NCI-H446 treated with DMSO at 0.1 percent for 48 hours (cell line): ENCODE measurements at places on chromosomes 1 and 21.

GRCh38 chr1:151990856-151991198, 2.8 kb downstream of the S100A10 start:
- DNase-seq = peak; percentile 48

DNA sequence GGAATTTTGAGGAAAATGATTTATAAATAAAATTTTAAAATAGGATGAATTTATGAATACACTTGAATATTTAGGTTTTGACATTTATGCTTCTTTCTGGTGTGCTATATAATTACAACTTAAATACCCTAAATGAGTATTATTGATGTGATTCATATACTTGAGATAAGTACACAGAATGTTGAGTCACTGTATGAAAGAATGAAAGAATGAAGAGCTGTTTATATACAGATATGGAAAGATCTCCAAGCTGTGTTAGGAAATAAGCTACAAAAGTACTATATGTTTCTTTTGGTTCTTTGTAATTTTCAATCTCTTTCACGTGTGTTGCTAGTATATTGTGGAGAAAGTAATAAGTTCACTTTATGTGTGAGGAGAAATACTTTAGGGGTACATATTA, 147.2 kb downstream of the RASAL2 start:
- no peak for DNase-seq

DNA sequence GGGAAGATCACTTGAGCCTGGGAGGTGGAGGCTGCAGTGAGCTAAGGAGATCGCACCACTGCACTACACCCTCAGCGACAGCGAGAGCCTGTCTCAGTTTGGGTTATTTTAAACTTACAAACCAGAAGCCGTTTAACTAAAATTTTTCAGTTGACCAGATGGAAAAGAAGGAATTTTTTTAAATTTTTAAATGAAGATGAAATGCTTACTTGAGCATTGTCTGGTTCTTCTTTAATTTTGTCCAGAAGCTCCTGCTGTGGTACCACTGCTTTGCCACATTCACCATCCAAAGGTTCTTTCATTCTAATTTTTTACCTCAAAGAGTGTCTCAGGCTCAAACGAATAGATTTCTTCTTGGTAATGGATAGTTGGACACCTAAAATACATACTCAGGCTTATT, 1.4 kb downstream of the ZMYM6 start:
- no peak for DNase-seq

GRCh38 chr1:205669341-205670149, 10.8 kb downstream of the SLC45A3 start:
- DNase-seq = no peak

GRCh38 chr1:214638459-214638807, 35.4 kb downstream of the CENPF start:
- DNase-seq = no peak

- no peak for DNase-seq
These were observed 682.9 kb upstream of the ADAMTS5 start for GRCh38 chr21:27649762-27650161.

- no peak for DNase-seq
These were observed 8.8 kb downstream of the CD1E start for GRCh38 chr1:158362482-158362881.

DNA sequence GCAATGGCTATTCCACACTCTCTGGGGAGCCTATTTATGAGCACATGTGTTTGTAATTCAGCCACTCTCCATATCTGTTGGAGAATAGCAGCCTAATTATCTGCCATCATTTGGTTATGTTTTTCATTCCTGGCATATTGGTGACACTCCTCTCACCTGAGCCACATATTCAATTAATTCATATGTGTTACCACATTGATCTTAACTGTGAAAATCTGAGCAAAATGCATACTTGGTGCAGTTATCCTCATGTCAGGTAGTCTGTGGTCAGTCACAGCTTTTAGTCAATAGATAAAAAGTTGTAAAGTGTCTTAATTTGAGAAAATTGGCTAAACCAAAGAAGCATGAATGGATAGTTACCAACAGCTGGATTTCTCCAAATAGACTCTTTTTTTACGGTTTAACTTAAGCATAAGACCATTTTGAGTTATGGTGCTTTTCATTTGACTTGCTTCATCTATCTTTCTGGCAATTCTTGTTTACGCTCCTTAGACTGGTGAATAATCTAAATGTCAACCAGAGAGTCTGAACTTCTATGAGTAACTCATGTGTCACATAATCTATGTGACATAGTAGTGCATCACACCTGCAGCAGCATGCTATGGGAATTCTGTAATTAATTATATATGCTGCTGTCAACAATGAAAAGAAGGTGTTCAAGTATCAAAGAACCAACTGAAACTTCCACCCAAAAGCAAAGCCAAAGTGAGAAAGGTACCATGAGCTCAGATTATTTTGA, 187.7 kb upstream of the SGIP1 start:
- DNase-seq = no peak

- no peak for DNase-seq
These were observed 7.4 kb upstream of the IRF2BP2 start for GRCh38 chr1:234617131-234617985.

- no peak for DNase-seq
These were observed 32.3 kb downstream of the CFAP57 start for GRCh38 chr1:43204394-43204793.

DNA sequence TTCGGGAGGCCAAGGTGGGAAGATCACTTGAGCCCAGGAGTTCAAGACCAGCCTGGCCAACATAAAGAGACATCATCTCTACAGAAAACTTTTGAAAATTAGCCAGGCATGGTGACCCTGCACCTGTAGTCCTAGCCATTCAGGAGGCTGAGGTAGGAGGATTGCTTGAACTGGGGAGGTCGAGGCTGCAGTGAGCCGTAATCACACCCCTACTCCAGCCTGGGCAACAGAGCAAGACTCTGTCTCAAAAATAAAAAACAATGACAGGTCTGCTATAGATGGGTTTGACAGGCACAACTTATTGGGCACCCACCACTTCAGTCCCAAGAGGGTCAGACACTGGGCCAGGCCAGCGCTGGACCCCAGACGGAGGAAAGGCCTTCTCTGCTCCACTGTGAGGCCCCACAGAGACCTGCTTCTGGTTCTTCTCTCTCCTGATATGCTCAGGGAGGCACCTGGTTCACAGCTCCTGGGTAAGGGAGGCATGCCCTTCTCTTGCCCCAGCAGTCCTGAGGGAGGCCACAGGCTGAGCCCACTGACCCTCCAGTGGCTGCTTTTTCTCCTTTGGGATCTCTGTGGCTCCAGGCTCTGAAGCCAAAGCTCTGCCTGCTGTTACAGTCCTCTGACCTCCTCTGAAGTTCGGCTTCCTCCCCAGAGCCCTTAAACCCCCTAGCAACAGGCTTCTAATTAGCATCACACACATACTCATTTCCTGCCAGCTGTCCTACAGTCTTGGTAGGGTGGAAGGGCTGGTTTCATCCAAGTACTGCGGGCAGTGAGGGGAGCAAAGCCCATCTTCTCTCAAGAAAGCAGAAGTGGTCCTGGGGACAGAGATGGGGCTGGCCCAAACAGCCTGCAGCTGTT, 14.4 kb downstream of the S100A16 start:
- no peak for DNase-seq

DNA sequence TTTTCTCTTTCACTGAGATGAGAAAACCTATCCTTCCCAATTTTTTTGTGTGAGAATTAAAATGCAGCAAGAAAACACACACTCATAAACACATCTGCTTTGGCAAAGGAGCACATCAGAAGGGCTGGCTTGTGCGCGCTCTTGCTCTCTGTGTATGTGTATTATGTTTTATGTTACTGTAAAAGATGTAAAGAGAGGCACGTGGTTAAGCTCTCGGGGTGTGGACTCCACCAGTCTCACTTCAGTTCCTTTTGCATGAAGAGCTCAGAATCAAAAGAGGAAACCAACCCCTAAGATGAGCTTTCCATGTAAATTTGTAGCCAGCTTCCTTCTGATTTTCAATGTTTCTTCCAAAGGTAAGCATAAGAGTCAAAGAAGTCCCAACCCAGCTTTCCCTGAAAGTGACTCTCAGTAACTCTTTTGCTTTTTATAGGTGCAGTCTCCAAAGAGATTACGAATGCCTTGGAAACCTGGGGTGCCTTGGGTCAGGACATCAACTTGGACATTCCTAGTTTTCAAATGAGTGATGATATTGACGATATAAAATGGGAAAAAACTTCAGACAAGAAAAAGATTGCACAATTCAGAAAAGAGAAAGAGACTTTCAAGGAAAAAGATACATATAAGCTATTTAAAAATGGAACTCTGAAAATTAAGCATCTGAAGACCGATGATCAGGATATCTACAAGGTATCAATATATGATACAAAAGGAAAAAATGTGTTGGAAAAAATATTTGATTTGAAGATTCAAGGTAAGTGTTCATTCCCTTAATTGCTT, at the start of gene CD2:
Gene CD2, plus strand, starts transcription at position 233 of the 780 bp plus-strand sequence. Its CDS starts 63 bp downstream, at position 296.
- DNase-seq = no peak

DNA sequence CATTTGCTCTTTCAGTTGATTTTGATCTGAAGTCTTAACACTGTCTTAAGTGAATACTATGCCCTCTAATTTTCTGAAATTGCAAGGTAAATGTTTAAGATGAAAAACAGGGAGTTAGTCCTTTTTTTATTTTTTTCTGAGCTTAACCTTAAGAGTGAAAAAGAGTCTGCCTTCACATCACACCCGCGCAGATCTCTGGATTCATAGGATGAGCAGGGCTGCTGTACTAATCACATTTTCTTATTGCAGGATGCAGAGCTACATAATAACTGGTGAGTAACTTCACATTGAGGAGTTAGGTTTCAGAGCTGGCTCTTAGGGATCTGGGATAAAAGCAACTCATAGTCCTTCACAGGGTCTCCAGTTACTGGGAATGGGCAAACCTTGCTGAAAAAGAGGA, 188.7 kb upstream of the ATP1B1 start:
- DNase-seq = no peak

DNA sequence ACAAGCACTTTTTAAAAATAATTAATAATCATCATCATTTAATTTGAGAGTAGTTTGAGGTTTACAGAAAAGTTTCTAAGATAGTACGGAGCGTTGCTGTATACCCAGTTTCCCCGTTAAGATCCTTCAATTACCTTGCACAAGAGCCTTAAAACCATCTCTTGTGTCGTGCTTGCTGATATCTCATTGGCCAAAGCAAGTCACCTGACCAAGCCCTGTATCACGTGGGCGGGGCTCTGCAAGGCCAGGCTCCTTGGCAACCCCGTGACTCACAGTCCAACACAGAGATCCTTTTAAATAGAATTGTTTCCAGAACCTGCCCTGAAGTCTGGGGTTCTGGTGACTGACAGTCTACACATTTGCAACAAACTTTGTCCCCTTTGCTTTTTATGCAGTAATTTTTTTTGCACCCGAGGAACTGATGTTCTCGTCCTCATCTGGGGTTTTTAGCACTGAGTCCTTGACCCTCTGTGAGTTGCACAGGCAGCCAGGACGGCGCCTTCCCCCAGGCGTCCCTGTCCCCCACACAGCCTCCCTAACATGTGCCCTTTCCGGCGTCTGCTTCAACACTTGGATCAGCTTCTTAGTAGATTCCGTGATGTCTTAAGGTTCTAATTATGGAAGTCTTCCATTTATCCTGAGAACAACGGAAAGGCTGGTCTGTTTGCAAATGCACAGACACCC, 183.3 kb upstream of the TMEM51 start:
- DNase-seq = no peak

GRCh38 chr1:39288735-39289465, 84.4 kb downstream of the MACF1 start:
- no peak for DNase-seq

DNA sequence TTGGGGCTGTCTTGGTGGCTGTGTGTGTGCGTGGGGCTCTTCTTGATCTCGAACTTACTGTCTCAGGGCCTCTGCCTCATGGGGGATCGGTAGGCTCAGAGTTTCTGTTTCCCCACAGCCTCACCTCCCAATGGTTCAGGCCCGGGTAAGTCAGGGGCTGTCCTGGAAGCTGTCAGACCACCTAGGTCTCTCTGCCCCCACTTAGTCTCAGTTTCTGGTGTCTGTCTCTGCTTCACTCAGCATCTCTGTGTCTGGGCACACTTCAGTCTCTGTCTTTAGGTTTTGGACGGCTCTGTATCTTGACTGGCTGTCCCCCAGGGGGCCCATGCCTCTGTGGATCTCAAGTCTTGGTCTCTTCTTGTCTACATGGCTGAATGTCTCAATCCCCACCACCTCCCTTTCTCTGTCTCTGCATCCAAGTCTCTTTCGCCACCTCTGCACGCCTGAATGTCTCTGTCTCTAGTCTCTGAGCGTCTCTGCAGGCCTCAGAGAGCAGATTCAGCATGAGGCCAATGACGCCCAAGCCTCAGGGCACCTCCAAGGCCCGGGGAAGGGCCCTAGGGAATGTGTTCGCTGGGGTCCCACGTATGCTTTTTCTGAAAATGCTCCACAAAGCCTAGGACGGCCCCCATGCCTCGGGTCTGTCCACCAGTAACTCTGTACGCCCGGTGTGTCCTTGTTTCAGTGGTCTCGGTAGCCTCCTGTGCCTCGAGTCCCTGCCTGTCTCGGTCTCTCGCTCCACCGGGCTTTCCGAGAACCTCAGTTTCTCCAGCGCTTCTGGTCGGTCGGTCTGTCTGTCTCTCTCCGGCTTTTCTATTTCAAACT, 818 bp downstream of the FHL3 start:
- no peak for DNase-seq

GRCh38 chr1:180031664-180032063, 77.1 kb downstream of the CEP350 start:
- DNase-seq = no peak

DNA sequence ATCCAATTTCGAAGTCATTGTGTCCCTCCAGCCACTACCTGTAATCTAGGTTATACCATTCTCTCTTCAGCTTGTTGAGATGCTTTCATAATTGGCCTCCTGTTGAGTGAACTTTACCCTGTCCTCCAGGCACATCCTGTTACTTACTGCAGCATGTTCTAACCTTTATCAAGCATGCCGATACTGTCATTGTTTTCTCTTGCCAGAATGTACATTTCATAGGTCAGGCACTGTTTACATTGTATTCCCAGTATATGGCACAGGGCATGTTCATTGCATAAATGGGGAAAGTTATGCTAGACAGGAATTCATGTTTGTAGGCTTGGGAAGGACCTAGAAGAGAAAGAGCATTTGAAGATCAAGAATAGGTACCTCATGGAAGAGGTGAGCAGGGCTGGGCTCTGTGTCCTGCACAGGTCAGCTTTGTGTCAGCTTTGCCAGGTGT, 10.2 kb downstream of the CXADR start:
- no peak for DNase-seq

- DNase-seq = no peak
These were observed 36.4 kb downstream of the CHML start for GRCh38 chr1:241603731-241604245.

GRCh38 chr1:173241528-173242347, 34.6 kb upstream of the TNFSF4 start:
- no peak for DNase-seq

GRCh38 chr1:88549536-88549935, 134.5 kb upstream of the PKN2 start:
- DNase-seq = no peak

GRCh38 chr1:145730900-145731299, 11.6 kb downstream of the CD160 start:
- DNase-seq = no peak

GRCh38 chr1:154463512-154463990, 38.5 kb upstream of the TDRD10 start:
- DNase-seq = no peak

- no peak for DNase-seq
These were observed 102.3 kb upstream of the TMPRSS2 start for GRCh38 chr21:41610042-41610839.
